ENCODE measurements at places on chromosomes 6 and 20. TPM values are rescaled to one million over a fixed set of nuclear protein-coding genes. Genes with fewer than 3 reads are reported as not detected.

Gene CST4
- not detected for total RNA-seq

Gene GFOD1
- total RNA-seq, result 27.0 TPM

Gene GSTA2
- not detected for total RNA-seq

Gene SAMD3
- 6.1 TPM for total RNA-seq
